ENCODE measurements at places on chromosomes 7 and 10.

DNA sequence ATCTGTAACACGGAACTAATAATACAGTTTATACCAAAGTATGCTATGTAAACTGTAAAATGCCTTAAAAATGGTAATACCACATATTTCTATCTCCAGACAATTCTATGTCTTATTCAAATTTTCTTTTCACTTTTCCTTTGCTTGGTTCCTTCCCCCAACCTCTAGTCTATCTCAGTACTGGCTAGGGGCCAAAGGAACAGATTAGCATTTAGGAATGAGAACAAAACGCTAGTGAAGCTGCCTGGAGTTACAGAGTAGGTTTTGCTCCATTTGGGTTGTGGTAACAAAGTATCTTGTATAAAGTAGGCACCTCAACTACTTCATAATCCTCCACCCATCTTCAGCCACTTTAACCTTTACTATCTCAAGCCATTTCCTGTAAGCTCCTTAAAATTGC lies 94.1 kb downstream of the HBP1 start:
- no peak for DNase-seq

- no peak for DNase-seq
These were observed 645 bp downstream of the SLC26A4 start for GRCh38 chr7:107661081-107661864.

DNA sequence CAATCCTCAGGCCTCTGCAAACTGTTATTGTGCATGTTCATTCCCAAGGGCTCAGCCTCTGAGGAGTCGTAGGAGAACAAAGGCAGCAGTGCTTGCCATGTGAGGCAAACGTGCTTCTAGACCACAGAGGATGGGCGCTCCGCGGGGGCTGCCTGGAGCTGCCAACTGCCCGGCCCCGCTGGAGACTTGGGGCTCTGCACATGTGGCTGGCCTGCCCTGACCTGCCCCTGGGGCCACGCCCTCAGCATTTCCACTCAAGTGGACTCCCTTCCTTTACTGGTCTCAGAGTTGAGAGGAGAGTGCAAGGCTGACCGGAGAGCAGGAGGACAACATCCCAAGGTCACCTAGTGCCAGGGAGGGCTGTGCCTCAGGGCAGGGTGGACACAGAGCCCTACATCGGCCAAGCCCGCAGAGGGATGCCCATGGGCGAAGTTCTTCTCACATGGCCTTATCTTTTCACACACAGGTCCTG lies 222.3 kb upstream of the ZNF32 start:
- no peak for DNase-seq

GRCh38 chr10:78437407-78437768 lies 403.7 kb downstream of the RPS24 start:
- DNase-seq, result no peak

GRCh38 chr7:93316730-93317129 lies 84.6 kb downstream of the VPS50 start:
- no peak for DNase-seq

DNA sequence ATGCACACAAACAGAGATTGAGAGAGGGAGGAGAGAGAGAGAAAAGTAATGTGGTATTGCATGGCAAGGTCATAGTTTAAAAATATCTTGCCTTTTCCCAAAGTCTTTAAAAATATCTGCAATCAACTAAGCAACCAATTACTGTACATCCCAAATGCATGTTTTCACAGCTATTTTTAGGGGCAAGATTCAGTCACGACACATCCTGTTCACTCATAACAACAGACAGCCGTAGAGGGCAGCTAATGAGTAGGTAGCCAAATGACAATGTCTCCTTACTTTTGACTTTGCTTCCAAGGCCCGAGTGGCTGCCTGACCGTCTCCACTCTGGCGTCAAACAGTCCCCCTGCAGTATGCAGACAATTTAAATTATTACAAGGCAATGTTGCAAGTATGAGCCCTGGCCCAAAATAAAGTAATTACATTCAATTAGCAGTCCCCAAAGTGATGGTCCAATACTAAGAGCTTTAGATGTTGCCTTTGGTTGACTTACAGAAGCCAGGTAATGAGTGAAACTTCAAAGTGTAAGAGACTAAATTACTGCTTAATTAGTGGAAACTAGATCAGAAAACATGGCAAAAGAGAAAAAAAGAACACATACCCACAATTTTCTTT lies 162.9 kb downstream of the MBL2 start:
- DNase-seq, result no peak

GRCh38 chr7:72077786-72078185 lies 334.4 kb downstream of the CALN1 start:
- no peak for DNase-seq

DNA sequence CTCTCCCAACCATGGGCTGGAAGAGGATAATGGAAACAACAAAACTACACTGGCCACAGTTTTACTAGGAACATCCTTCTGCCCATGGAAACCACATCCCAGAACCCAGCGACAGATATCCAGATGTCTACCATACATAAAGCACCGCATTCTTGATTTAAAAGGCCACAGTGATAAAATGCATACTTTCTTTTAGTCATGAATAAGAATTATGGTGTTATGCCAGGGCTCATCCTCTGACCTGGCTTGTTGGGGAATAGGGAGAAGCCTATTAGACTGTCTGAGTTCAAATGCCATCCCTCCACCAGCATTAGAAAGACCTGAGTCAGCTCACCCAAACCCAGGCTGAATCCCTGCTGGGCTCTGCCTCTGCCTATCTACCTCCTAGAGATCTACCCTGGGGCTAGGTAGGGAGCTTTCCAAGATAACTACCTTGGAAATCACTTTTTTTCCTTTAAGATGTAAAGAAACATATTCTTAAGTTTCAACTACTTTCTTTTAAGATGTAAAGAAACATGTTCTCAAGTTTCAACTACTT lies 5.2 kb downstream of the ABCA13 start:
- DNase-seq, result no peak
